ENCODE measurements at places on chromosomes 12 and 14.

DNA sequence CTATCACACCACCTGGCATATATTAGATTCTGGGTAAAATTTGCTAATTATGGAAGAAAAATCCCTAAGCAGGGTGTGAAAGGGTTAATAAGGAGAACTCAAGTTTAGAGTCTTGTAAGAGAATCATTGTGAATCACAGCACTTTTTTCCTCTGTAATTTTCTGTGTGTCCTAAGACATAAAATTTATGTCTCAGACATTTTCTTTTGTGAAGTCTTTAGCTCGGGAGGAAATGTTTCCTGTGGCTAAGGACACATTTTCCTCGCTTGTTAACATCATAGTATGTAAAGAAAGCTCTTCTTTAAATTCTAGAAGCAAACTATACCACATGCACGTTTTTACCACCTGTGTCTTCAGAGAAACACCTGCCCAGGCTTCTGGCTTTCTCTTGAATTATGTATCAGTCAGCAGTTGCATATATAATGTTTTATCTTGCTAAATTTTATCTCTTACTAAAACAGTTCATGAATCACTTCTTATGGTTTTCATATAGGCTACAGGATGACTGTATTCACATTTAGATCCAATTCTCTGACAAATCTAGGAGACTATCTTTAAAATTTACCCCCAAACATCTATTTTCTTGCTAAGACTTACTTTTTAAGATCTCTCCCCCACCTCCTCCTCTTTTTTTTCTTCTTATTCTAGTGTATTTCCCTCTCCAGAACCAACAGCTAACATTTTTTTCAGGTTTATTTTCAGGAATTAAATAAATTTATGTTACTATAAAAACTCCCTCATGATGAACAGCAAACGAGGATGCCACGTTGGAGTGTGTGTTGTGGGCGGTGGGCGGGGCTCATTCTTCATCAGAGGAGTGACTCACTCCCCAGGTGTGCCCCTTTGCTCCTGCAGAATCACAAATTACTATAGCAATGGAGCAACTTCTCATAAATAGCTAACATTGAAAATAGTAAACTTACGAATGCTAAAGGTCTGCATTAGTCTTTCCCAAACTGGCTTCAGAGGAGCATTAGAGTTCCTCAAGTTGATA lies 11.6 kb upstream of the CSRP2 start:
- DNase-seq, result peak; percentile 13

GRCh38 chr12:66599816-66600215 lies 79.1 kb downstream of the GRIP1 start:
- no peak for DNase-seq

DNA sequence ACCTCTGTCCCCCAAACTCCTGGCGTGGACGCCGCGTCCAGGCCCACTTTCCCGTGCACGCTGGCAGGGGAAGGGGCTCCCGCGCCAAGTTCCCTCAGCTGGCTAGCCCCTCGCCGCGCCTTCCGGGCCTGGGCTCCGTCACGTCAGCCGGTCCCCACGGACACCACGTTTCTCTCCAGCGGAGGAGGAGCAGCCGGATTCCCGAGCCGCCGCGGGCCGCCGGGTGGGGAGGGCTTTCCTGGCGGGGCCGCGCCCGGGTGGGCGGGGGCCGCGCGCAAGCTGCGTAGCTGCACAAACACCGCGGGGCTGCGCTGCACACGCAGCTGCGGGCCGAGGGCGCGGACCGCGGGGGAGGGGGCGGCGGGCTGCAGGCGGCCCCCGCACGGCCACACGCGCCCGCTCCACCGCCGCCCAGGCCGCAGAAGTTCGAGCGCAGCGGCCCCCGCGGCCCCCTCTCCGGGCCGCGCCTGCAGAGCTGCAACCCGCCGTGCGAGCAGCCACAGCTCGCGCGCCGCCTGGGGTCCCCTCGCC lies 45.1 kb upstream of the PNMA1 start:
- DNase-seq, result peak; percentile 37

DNA sequence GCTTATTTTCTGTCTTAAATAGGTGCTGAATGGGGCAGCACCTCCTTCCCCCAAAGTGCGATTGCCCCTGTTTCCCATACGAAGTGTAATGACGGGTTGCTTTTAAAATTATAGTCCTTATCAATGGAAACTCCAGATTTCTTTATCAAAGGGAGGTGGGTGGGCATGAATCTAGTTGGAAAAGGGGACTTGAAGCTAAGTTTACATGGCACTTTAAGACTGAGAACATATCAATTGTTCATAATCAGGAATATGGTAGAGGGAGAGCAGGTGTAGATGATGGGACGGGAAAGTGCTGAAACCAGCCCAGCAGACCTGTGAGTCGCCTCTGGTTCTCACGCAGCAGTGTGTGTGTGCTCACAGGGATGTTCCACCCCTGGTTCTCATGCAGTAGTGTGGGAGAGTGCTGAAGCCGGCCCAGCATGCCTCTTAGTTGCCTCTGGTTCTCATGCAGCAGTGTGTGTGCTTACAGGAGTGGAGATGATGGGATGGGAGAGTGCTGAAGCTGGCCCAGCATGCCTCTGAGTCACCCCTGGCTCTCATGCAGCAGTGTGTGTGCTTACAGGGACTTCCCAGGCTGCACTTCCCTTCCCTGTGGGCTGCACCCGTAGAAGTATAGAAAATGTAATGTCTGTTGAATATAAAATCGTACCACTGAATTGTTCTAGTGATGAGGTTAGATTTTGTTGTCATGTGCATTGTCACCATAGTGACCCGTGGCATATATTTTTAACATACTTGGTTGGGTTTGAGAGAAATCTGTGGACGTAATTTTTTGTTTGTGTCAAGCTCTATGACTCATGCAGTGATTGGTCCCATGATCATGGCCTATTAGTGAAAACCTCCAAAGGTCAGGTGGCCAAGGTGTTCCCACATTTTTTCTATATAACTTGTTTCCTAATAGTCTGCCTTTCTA lies 51.6 kb downstream of the GPATCH2L start:
- DNase-seq, result no peak

- DNase-seq, result no peak
These were observed 8.9 kb downstream of the RNASE11 start for GRCh38 chr14:20578784-20579502.

DNA sequence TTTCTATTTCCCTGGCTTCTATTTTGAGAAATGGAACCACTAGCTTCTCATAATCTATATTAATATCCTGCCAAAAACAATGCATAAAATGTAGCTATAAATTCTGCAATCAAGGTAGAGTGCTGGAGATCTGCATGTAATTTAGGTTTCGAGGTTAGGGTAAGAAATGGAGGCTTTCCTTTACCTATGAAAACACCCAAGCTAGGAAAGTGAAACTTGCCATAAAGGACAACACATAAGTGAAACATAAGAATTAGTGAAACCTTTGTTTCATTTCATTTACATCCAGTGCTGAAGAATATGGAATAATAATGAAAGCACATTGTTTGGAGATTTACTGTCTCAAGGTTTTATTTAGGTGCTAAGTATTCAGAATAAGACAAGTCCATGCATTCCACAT lies 9.7 kb downstream of the CLEC2A start:
- DNase-seq, result no peak

- no peak for DNase-seq
These were observed 602.8 kb downstream of the ALG10 start for GRCh38 chr12:34625116-34625515.

GRCh38 chr12:75825686-75826085 lies 205.9 kb downstream of the PHLDA1 start:
- no peak for DNase-seq

- no peak for DNase-seq
These were observed 92.8 kb upstream of the TMCC3 start for GRCh38 chr12:94743174-94743573.

DNA sequence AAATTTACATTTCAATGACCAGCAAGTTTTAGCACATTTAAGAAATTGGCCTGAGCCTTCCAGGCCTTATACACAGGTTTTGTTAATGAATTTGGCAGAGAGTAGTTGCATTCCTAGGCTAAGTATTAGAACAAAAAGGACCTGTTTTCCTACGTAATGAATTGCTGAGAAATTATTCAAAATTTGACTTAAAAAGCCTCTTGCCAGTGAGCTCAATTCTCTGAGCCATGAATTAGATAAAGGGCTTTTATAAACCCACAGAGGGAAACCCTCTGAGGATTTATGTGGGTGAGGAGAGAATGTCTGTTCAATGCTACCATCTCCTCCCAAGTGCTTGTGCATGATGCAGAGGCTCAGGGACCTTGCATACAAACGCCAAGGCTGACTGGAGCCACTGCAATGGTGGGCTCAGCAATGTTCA lies 94.5 kb upstream of the PELI2 start:
- no peak for DNase-seq

DNA sequence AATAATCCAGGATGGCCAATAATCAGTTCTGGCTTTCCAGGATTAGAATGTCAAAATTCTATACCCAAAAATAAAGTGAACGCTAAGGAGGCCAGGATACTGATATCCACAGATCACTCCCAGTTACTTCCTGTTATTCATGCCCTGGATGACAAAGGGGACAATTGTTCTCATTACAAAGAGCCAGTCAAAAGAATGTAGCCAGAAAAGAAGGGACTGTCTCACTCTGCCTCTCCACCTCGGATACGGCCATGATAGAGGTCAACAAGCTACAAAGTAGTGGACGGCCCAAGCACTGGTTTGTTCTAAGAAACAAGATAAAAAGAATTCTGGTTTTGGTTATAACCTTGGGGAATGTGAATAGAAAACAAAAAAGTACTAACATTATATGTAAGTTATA lies 116.1 kb upstream of the ATF7IP start:
- no peak for DNase-seq

DNA sequence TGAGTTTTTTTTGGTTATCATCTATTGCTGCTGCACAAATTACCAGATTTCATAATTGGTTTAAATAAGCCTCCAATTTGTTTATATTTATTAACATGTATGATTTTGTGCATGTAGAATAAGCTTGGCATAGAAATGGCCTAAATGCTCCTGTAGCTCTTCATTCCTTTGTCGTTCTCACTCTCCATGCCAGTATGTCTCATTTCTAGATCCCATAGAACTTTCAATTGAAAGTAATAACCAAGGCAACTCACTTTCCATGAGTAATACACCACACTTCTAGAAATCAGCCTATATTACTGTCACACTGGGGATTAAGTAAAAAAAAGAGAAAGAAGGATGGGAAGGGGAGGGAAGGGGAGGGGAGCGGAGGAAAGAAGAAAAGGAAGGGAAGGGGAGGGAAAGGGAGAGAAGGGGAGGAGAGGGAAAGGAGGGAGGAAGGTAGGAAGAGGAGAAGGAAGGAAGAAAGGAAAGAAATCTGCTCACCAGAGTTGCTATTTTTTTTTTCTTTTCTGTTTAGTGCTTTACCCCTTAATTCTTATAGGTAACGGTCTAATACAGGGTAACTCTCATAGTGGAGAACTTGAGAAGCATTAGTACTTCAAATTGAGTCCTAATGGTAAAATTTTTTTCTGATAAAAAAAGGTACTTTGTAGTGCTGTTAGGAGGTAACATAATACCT lies 45.6 kb downstream of the MDM2 start:
- no peak for DNase-seq

DNA sequence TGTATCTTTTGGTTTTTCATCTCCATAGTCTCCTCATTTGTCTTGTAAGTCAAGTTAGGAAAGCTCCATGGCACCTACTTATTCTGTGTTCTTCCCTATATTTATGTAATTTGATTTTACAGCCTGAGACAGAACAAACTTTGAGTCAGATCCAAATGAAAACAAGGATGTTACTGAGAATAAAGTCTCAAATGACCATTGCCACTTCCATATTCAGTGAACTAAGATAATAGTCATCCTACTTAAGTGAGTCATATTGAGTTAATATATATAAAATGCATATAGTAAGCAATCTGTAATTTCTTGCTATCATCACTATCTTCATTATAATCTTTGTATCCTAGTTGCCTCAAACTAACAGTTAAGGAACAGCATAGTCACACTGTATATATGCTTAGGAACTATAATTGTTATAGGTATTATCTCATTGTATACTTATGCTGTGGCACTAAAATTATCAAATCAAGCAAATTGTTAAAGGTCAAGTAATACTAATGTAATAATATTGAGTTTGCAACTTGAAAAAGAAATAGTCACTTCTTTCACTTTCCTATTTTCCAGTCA lies 30.8 kb downstream of the TMTC3 start:
- no peak for DNase-seq

DNA sequence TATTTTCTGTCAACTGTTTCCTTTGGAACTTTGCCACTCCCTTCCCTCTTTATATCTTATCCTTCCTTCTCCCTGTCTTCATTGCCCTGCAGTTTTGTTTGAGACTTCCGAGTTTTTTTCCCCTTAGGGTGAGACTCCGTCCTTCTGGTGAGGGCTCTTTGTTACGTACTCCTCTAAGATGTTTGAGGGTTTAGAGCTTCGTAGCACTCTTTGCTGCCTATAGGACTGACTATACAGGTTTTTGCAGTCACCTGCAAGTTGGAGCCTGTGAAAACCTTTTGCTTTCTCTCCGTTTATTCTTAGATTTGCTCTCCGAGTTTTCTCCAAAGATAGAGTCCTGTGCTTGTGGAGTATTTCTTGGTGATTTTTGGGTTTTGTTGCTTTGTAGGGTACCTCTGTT lies 41.7 kb upstream of the MYRFL start:
- DNase-seq, result no peak

GRCh38 chr12:52650520-52651081 lies 1.4 kb downstream of the KRT2 start:
- DNase-seq, result no peak

GRCh38 chr12:120774169-120774916 lies 48.7 kb downstream of the ACADS start:
- no peak for DNase-seq

DNA sequence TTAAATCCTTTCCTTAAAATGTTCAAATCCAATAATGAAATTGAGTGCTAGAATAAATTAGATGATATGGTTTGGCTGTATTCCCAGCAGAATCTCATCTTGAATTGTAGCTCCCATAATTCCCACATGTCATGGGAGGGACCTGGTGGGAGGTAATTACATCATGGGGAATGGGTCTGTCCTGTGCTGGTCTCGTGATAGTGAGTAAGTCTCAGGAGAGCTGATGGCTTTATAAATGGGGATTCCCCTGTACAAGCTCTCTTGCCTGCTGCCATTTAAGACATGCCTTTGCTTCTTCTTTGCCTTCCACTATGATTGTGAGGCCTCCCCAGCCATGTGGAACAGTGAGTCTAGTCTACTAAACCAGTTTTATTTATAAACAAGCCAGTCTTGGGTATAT lies 508.5 kb downstream of the ETNK1 start:
- no peak for DNase-seq

- no peak for DNase-seq
These were observed 89.2 kb downstream of the BCL2L14 start for GRCh38 chr12:12159988-12160387.

DNA sequence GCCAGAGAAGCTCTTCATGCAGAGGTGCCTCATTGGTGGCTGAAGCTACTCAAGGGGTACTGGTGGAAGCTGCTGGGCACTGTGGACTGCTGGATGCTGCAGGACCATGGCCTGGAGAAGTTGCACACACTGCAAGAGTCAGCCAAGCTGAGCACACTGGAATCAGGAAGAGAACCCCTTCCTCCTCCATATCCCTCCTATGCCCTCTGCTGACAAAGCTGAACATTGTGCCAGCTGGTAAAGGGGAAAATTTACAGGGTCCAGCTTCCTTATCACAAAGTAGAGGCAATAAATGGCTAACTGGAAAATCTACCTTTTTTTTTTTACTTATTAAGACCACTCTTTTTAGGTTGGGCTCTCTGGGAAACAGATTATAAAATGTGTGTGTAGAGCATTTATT lies 6.5 kb downstream of the CCDC175 start:
- no peak for DNase-seq

GRCh38 chr14:32343926-32344430 lies 14.9 kb downstream of the AKAP6 start:
- no peak for DNase-seq
